ENCODE measurements at places on chromosomes 5 and 9.

DNA sequence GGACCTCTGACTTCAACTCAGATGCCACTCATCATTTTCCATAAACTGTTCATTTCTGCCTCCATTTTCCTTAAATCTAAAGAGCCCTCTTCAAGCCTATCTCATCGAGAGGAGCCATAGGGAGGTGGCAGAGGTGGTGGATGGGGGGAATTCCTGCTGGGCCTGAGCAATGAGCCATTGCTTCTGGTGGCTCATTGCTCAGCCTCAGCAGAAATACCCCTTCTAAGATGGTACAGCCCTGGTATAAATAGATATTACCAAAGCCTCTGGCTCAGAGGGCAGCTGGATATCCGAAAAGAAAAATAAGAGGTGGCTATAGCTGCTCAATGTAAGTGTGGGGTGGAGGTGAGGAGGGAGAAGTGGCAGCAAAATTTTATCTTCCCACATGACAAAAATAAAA, 313.5 kb downstream of the CAAP1 start:
- no peak for DNase-seq

DNA sequence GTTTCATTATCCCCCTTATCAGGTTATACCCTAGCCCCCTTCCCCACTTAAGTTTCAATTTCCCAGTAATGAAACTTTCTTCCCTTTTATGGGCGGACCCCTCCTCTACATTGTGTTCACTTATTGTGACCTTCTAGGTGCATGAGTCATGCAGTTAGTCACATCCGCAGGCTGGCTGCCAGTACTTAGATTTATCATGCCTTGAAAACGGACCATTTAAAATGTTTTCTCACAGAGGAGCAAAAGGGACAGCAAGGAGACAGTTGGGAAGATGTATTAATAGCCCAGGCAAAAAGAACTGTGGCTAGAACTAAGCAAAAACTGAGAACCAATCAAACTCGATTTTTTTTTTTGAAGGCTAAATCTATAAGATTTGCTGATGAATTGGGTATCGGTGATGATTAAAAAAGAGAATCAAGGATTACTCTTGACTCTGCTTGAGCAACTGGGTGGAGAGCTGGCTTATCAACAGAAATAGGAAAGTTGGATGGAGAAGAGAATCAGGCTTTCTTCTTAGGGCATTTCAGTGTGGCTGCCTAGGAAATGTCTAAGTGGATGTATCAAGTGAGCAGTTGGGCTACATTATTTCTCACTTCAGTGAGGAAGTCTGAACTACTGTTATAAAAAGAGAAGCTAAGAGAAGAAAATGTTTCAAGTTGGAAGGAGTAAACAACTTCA, 615.0 kb downstream of the HINT1 start:
- no peak for DNase-seq

DNA sequence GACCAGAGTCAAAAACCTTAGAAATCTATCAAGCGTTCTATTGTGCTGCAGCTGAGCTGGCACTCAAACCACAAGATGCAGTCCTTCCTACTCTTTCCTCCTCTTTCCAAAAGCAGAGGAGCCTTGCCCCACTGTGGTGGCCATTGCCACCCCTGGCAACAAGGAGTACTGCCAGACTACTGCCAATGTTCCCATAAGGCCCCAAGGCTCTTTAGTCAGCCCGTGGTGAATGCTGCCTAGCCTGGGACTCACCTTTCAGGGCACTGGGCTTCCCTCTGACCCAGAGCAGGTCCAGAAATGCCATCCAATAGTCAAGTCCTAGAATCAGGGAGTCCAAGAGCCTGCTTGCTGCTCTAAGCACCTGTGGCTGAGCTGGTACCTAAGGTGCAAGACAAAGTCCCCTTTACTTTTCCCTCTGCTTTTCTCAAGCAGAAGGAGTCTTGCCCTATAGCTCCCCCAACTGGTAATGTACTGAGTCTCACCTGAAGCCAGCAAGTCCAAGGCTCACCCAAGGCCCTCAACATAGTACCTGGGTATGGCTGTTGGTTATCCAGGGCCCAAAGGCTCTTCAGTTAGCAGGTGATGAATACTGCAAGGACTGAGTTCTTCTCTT, 219.4 kb downstream of the ATPSCKMT start:
- no peak for DNase-seq

GRCh38 chr5:52577546-52577945, 210.2 kb upstream of the ITGA1 start:
- no peak for DNase-seq

DNA sequence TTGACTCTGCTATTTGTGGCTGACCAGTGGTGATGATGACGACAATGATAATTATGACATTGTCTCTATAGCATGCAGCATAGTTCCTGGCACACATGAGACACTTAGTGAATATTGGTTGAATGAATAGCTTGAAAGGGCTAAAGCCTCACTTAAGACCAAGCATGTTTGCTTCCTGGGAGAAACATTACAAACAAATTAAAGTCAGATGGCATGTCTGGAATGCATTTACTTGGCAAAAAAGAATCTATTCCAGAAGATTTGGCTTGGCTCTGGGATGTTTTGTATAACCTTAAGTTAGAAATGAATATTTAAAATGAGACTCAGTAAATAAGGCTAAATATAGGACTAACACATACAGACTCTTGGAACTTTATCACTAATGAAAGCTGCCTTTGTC, 21.6 kb downstream of the GAS1 start:
- no peak for DNase-seq

GRCh38 chr5:50768634-50769033, 102.2 kb downstream of the PARP8 start:
- DNase-seq, result no peak

DNA sequence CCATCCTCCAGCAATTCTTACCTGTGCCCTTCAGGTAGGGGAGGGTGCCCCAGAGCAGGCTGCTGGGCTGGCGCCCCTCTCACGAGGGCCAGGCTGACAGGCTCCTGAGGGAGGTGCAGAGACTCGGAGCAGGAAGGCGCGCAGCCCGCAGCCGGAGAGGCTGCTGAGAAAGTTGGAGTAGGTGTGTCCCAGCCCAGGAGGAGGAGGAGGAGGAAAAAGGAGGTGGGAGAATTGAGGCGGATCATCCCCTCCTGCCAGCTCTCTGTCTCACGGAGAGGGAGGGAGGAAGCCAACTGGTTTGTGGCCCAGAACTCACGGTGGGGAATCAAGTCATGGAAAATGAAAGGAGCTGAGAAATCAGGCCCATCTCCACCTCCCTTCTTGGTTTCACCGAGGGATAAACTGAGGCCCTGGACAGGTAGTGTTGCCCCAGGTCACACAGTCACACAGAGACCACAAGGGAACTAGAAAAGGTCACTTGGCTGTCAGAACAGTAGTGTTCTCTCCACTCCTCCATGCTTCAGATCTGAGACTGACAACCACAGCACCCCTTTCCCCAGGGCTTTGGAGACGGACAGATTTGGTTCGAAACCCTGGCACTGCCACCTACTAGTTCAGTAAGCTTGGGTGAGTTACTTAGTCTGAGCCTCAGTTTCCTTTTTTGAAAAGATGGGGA, at the start of gene FAT2:
Gene FAT2, minus strand, starts transcription at position 188 of the 676 bp plus-strand sequence. CDS start 22,400 bp downstream, outside the sequence.
- no peak for DNase-seq

DNA sequence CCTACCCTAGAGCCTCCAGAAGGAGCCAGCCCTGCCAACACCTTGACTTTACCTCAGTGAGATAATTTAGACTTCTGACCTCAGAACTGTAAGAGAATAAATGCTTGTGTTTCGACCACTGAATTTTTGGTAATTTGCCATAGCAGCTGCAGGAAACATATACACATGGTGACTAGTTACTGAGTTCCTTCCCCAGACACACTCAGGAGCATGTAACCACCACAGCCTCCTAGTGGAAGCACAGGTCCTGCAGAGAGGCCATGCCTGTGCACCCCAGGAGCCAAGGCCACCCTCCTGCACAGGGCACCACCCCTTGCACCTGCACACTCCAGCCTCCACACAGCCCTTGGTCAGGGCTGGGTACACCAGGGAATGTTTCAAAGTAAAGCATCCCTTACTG, 7.6 kb upstream of the CAMSAP1 start:
- no peak for DNase-seq

DNA sequence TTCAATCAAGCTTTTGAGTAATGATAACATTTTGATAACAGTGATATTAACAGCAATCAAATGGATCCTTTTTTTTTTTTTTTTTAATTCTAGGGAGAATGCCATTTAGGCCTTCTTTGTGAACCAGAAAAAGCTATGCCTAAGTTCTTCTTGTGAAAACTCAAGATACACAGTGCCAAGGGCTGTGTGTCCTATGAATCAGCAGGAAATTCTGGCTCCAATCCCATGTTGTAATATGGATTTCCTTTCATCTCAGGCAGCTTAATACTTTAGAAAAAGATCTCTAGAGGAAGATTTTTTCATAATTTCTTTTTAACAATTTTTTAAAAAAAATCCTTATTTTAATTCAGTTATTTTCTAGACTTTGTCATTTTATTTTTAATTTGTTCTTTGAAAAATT, 96.1 kb downstream of the NUDT12 start:
- no peak for DNase-seq

GRCh38 chr5:176629853-176630680, at the start of the genes EIF4E1B and SNCB:
Gene EIF4E1B (plus strand): TSS chr5:176630675. CDS start chr5:176642788, 12,113 bp downstream.
Gene SNCB (minus strand): TSS chr5:176630534. CDS start chr5:176629654, 880 bp downstream.
- DNase-seq, result no peak
